ENCODE measurements at places on chromosomes 11 and 22.
A peak's percentile ranks its signal among the peaks of the same experiment; 100 is the strongest.

DNA sequence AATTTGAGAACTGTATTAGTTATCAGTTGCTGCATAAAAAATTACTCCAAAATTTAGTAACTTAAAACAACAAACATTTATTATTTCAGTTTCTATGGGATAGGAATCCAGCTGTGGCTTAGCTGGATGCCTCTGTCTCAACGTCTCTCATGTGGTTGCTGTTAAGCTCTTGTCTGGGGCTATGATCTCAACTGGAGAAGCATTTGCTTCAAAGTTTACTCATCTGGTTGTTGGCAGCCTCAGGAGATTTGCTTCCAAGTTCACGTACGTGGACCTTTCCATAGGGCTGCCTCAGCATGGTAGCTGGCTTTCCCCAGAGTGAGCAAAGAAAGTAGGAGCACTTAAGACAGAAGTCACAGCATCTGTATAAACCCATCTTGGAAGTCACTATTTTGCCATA, 144.9 kb upstream of the SESN3 start:
- no peak for DNase-seq

- peak; percentile 1 for DNase-seq
These were observed 898 bp downstream of the ZNF215 start for GRCh38 chr11:6927030-6927617.

DNA sequence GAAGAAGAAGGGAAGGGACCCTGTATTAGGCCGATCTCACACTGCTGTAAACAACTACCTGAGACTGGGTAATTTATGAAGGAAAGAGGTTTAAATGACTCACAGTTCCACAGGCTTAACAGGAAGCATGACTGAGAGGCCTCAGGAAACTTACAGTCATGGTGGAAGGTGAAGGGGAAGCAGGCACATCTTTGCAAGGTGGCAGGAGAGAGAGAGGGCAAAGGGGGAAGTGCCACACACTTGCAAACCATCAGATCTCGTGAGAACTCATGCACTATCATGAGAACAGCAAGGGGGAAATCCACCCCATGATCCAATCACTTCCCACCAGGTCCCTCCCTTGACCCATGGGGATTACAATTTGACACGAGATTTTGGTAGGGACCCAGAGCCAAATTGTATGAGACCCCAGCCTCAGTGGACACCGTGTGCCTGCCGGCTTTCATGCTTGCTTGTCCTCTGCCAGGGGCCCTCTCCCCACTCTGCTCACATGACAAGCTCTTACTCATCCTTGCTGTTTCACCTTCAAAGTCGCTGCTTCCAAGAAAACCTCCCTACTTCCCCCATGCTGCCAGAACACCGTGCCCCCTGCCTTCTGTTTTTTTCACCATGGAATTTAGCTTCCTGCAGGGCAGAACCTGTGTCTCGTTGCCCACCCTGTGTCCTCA, 23.3 kb upstream of the PPFIA1 start:
- DNase-seq, result no peak

DNA sequence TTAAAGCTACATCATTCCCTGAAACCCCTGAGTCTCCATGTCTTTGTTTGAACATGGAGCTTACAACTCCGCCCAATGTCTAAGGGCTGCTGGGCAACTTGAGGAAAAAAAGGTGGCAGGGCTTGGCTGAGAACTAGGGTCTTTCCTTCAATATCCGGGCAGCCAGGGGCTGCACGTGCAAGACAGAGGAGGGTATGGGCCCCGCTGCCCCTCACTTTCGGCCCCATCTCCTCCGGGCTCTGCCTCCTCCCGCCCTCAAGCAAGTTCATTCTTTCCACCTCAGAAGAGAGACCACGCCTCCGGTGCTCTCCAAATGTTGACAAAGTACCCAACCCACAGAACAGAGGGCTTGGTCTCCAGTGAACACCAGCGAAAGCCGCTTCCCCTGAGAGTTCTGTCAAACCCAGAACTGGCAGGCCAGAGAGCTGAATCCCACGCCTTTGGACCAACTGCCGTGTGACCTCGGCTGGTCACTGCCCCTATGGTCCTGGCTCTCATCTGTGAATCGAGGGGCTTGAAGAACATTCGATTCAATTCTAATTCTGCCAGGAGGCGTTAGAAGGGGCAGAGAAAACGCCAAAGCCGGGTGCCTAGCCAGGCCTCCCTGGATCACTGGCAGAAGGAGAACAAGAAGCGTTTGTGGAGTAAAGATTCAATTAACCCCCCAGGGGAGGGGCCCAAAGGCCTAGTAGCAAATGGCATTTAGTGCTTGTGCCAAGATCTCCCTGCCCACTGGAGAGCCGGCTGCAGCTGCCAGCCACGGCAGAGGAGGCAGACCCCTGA, 7.3 kb downstream of the PDGFB start:
- no peak for DNase-seq

GRCh38 chr22:21102659-21103267, 57.0 kb downstream of the LRRC74B start:
- DNase-seq, result peak; percentile 83

DNA sequence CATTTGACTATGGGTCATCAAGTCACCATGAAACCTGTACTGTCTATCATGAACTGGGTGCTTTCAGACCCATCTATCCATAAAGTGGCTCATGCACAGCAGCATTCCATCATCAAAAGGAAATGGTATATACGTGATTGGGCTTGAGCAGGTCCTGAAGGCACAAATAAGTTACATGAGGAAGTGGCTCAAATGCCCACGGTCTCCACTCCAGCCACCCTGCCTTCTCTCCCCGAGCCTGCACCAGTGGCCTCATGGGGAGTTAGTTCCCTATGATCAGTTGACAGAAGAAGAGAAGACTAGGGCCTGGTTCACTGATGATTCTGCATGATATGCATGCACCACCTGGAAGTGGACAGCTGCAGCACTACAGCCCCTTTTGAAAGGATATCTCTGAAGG, 312.5 kb downstream of the TENM4 start:
- no peak for DNase-seq

Data from EL (cell line).